CD4-positive, alpha-beta T cell treated with Interleukin-10 for 1 hour (primary cell): ENCODE measurements at places on chromosomes 11 and 22.

DNA sequence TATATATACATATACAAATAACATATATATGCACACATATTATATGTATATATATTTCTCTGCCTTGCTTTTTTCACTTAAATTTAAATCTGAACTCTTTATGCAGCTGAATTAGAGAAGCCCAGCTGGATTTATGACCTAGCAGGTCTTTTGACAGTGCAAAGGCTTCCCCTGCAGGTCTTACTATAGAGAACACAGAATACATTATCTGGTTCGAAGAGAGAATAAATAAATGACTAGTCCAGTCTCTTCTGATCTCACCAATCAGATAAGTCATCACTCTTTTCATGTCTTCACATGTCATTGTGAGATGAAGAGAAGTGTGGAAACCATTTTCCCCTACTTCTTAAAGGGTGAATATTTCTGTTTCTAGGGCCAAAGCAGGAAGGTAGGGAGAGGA, 58.2 kb downstream of the OR10A6 start:
- DNase-seq = no peak

DNA sequence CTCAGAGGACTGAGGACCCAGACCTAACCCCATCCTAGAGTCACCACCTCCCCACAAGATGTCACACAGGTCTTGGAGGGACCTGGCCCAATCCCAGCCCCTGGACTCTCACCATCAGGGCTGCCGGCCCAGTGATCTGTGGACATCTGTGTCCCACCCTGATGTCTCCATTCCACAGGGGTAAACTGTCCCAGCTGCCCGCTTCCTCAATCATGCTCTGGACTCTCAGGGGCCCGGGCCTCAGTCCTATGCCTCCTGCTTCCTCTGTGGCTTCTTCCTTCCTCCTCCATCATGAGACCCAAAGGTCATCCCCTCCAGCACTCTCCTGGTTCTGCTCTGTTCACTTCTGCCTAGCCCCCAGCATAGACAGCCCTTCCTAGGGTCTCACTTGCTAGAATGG, 32.2 kb downstream of the ARAP1 start:
- DNase-seq = no peak

GRCh38 chr22:25362215-25362882, 142.9 kb downstream of the CRYBB2 start:
- peak; percentile 64 for DNase-seq

- no peak for DNase-seq
Measured at GRCh38 chr22:36287881-36288515, 35.1 kb downstream of the APOL1 start.

DNA sequence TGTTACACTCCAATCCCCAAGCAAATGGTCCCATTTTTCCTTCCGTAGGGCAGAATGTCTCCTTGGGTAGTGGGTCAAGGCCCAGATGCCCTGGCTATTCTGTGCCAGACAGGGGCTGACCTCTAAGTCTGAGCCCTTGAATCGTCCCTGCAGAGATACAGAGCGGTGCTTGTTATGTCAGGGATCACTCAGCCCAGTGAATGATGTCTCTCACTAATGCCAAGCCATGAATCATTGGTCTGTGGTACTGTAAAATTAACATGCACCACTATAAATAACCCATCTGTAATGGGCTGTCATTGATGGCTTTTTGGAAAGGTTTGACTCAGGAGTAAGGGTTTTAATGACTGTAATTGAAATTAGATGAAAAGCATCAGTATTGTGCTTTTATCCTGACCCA, 35.3 kb upstream of the KIRREL3 start:
- DNase-seq = no peak

DNA sequence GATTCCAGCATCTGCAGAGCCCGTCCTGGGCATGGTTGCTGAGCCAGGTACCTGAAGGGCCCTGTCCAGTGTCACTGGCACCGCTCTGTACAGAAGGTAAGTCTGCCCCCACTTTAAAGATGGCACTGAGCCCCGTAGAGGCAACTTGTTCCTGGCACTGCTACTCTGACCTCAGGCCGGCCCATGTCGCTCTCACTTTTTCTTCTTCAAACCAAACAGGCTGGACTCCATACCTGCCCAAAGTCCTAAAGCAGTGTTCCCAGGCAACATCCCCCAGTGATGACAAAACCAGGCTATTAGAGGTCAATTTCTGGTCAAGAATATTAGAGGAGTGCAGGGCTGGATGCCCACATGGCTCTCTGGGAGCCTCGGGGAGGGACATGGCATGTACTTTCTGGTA, 46.6 kb upstream of the TTLL12 start:
- no peak for DNase-seq

DNA sequence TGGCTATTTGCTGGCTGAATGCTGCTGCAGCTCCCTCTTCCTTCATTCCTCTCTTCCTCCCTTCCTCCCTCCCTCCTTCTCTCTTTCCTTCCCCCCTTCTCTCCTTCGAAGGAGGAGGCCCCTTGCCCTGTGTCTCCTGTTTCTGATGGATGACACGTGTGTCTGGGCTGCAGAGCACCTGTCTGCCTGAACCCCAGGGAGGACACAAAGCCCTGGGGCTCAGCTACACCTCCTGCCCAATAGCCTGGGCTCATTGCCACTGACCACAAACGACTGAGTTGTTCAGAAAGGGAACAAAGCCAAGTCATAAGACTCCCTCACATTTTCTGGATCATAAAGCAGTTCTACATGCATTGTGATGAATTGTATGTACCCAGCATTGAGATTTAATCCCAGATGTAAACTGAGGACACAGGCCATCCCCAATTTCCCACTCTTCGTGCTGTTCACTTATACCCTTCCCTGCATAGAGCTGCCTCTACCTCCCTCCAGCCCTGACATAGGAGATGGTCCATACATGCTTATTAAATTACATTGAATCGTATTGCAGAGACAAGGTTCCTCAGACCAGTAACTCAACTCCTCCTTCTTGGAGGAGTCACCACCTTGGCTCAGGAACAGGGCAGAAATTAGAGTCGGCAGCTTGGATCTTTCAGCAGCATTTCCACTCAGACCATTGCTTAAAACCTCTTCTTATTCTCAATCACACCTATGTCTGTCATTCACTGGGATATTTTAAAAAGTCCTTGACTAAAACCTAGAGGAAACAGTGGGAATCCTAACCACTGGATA, 1.2 kb downstream of the CSRP3 start:
- no peak for DNase-seq

GRCh38 chr11:65435981-65436411, 13.4 kb downstream of the NEAT1 start:
- DNase-seq = no peak

DNA sequence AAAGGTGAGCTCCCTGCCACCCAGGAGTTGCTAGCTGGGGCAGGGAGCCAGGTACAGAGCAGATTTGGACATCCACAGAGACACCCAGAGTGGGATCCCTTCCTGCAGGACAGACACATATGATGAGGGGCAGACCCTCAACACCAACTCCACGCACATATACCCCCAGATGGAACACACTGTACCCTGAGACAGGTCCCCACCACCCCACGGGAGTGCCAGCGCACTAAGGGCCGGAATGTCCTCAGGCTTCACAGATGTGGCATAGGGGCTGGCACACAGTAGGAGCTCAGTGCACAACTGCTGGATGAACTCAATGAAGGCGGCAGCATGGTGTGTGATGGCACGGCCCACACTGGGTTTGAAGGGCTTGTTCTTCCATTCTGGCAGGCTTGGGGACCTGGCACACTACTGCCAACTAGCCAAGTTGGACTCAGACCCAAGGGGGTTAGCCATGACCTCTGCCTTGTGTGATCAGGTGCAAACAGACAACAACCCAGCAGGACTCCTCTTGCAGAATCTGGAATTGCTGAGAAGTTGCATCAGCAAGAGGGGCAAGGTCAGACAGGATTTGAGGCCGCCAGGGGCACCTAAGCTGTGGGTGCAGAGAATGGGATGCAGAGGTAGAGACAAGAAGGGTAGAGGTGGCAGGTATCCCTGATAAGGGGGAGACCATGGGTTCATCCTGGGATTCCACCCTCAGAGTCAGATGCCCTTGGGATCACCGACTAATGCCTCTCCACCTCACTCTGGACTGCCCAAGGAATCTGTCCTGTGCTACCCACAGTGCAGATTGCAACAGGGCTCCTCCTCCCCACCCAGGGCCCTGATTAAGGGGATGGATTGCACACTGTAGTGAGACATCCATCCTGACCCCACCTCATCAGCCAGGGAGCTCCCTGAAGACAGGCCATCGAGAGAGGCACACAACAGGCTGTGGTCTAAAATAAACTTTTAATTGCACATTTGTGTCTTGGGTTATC, 2.4 kb downstream of the C22orf15 start:
- DNase-seq = no peak

GRCh38 chr11:59705294-59705693, 8.4 kb downstream of the OR10V1 start:
- no peak for DNase-seq

DNA sequence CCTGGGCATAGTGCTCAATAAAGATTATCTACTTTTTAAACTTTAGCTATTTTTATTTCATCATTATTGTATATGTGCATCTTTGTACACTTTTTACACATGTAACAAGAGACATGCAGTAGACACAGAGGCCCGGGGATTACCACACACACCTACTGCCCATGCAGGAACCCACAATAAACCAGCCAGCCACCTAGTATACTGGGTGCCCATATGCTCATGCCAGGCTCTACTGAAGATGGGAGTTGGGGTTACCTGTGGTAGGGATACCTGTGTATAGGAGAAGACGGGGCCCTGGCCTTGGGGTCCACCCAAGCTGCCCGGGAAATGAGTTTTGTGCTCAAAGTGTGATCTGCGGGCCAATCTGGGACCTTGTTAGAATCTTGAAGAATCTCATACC, 31.2 kb upstream of the P2RY2 start:
- DNase-seq = no peak

GRCh38 chr22:38097557-38098409, 12.7 kb downstream of the BAIAP2L2 start:
- no peak for DNase-seq

DNA sequence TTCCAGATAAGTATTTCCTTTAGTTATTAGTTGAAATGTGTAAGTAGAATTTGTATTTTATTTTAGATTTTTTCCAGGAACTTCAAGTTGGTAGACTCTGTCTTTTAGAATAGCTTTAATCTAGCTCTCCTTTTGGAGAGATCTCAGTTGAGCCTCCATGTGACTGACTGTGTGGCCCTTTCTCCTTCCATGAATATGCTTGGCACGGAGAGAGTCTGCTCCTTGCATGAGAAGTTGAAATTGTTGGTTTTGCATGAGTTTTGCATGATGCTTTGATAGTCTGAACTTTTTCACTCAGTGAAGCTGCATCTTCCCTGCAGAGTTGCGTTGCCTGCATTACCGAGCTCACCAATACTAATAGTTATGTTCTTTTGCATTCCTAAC, 32.8 kb upstream of the CTTN start:
- no peak for DNase-seq

DNA sequence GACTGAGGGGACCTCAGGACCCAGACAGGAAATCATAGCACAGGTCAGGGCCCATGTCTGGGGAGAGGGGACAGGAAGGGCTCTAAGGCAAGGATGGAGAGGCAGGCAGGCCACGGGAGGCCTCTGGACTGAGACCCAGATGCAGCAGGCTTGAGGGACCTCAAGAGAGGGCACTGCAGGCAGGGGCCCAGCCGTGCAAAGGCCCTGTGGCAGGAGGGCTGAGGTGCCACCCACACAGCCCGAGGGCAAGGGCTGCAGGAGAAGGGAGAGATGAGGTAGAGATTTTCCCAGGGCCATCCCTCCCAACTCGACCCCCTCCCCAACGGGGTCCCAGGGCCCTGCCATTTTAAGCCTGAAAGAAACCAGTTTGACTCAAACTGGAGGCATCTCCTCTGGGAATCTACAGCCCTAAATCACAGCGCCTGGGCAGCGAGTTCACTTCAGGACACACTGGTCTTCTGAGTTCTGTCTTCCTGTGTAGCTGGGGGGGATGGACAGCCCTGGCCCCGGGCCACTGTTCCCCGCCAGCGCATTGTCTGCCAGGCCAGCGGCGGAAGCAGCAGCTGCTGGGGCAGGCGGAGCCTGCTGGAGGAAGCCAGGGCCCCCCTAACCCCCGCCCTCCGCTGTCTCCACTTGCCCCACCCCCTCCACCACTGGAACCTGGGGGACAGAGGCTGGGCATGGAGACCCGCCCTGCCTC, 20.3 kb upstream of the WNT7B start:
- DNase-seq = no peak

GRCh38 chr22:30828187-30829155, 133.8 kb downstream of the OSBP2 start:
- DNase-seq = no peak
